Cardiac septum (tissue), 1 donor: ENCODE measurements at places on chromosomes 12 and 14. TPM values are rescaled to one million over a fixed set of nuclear protein-coding genes. Genes with fewer than 3 reads are reported as not detected.

The LRFN5 gene
- total RNA-seq: 0.35 TPM

DNA sequence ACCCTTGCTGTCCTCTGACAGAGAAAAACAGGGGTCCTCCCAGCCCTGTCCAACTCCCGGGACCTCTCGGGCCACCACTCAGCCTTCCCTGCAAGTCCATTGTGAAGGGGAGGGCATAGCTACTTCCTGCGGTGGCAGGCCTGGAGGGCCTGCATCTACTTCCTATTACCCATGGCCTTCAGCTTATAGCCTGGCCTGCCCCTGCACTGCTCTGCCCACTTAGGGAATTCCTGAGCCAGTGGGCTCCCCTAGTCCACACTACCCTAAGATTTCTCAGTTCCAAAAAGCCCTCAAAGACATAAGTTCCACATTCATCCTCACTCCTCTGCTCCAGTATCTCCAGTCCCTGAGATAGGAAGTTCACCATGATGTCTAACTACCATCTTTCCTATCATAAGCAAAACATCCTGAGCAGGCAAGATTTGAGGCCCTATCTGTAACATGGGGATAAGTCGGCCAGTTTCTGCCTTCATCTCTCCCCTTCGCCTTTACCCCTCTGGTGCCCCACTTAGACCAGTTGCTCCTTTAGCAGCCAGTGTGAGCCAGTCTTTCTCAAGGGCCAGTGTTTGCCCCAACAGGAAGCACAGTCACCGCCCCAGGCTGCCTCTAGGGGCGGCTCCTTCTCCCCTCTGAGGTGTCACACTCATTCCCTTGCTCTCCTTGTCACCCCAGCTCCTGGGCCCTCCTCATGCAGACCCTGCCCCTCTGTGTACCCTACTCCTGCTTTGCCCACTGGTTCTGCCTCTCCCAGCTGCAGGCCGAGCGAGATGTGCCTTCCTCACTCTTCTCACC lies 10.9 kb downstream of the HDAC7 start:
- DNase-seq: no peak

The PLEKHD1 gene
- 0.13 TPM for total RNA-seq

GRCh38 chr12:41564816-41565215 lies 376.7 kb downstream of the PDZRN4 start:
- DNase-seq: no peak

The OR4K13 gene
- total RNA-seq: not detected

The ZFHX2 gene
- total RNA-seq: 1.3 TPM

The HRK gene
- total RNA-seq: 0.59 TPM

The RAD9B gene
- 0.65 TPM for total RNA-seq

The KRT5 gene
- total RNA-seq: not detected

The RAD51AP1 gene
- total RNA-seq: 1.6 TPM

The AICDA gene
- total RNA-seq: 0.13 TPM
